ENCODE measurements at places on chromosomes 11 and 22. TPM values are rescaled to one million over a fixed set of nuclear protein-coding genes. Genes with fewer than 3 reads are reported as not detected.

DNA sequence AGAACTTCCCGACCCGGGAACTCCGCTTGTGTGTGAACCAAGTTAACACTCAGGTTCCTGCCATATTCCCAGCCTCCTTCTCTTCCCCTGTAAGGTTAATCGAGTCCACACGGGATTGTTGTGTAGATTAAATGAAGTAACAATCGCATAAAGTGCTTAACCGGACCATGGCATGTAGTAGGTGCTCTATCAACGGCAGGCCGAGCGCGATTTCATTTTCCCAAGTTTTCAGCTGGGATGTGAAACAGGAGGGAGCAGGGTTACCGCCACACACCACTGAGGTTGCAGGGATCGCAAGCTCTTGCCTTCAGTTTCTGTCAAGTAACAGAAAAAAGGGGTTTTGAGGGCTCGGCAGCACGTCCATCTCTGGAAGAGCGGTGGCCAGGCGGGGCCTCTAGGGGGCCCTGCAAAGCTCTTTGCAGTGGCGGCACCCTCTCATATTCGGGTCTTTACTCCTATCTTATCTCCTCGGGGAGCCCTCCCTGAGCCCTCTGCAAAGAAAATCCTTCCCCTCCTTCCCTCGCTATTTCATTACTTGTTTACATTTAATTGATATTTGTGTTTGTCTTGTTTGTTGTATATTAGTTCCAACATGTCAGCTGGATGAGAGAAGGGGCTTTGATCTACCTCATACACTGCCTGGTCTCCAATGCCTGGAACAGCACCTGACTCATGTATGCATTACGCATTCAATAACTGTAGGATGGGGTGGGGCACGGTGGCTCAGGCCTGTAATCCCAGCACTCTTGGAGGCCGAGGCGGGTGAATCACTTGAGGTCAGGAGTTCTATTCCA lies 816 bp upstream of the PLEKHA7 start:
- no peak for DNase-seq

DNA sequence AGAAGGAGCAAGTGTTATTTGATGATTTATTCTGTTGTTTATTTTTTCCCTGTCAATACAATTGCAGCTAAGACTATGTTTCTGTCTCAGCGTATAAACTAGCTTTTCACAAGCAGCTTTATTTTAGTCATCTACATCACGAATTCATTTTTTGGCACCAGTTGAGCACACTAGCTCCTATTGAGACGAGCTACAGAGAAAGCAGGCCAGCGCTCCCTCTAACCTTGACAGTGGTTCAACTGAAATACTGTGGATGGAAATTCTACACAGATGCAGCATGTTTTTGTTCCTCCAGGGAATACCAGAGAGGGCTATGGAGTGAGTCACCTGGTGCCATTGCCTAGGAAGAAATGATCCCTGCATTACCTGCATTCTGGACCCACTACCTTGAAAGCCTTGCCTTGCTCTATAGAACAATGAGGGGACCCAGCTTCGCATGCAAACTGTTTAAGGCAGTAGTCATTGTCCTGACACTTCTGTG lies 108.2 kb upstream of the ARHGAP42 start:
- DNase-seq: no peak

DNA sequence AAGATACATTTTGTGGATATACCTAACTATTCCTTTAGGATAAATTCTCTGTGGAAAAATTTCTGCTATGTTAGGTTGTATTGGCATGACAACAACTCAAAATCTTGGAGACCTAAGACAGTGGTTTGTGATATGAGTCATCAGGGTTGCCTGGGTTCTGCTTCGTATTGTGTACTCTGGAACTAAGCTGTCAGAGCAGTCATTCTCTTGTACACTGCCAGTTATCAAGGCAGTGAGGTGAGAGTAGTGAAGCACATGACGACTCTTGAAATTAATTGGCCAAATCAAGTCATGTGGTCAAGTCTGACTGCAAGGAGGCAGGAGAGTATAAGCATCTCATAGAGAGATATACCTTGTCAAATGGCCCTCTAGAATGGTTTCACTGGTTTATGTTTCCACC lies 104.4 kb downstream of the FANCF start:
- no peak for DNase-seq

DNA sequence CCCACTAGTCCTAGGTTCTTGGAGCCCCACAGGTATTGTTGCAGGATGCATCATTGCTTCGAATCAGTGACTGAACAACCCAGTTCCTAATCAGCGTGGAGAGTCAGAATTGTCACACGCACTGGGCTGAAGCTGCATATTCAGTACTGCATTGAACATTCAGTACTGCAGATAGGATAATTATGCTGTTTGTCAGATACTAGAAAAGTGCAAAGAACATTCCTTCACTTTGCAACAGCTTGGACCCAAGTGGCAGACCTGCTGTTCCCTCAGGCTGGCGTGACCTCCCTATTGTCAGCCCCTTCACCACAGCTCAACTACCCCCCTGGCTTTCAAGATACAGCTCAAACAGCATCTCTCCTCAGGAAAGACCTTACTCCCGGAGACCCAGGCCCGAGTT lies 27.6 kb downstream of the NF2 start:
- no peak for DNase-seq

DNA sequence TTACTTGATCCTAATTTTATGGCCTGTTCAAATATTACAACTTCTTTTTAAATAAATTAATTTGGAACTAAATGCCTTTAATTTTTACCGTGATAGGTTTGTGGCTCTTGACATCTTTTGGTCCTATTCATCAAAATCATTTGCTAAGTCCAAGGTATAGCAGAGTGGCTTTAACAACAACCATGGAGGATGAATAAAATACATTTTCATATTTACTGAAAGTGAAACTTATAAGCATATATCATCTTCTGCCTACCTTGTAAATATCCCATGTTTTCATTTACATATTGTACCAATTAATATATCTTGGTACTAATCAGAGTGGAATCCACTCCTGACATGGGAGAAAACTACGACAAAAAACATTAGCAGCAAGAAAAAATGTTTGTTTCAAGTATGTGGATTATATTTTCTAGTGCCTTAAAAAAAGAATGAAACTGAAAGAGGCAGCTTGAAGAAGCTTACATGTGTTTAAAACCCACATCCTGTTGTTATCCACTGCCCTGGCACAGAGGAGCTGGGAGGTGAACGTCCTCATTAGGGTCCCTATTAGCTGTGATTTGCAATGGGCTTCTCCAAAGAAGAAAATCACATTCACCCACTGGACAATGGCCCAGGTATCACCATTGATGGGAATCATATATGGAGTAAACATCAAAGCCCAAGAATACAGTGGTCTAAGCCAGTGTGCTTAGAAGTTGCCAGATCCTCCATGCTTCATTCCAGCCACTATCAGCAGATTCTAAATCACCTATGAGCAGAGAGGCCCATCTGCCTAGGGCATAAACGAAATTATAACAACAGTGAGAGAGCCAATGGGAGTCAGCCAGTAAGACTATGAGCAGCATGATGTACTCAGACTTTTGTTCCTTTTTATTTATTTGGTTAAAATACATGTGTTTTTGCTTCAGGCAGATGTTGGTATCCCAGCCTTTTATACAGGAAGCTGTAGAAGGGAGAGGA lies 84.7 kb downstream of the MAML2 start:
- DNase-seq: no peak

DNA sequence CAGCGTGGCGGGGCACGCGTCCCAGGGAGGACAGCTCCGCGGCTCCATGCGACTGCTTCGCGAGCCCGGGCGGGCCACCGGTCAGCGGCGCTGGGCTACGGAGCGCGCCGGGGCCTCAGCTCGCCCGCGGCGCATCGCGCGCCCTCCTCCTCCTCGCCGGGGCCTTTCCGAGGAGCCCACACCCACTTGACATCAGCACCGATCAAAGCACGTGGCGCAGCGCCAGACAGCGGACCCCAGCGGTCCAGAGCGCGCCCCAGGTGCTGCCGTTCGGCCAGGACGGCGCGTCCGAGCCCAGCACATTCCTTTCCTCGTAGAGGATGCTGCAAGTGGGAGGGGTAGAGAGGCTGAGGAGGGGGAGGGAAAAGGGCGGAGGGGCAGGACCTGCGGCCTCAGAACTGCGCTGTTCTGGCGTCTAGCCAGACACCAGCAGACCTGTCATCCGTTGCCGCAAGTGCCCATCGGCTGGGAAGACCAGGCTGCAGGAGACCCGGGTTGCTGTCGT lies 88.6 kb downstream of the PLEKHA7 start:
- DNase-seq: no peak

DNA sequence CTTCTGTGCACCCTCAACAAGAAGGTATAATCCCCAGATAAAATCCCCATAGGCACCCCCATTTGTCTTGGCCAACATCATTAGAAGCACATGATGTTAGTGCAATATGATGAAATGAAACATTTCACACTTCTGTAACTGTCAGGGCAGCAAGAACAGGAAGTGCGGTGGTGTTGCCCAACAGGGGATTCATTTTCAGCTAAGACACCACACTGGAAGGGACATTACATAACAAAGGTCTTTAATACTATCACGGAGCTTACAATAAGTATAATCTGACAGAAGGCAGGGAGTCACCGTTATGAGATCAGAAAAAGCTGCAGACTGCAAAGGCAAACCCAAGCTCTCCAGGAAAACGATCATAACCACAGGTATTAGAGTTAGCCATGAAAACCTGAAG lies 2.0 kb downstream of the OR52W1 start:
- no peak for DNase-seq

DNA sequence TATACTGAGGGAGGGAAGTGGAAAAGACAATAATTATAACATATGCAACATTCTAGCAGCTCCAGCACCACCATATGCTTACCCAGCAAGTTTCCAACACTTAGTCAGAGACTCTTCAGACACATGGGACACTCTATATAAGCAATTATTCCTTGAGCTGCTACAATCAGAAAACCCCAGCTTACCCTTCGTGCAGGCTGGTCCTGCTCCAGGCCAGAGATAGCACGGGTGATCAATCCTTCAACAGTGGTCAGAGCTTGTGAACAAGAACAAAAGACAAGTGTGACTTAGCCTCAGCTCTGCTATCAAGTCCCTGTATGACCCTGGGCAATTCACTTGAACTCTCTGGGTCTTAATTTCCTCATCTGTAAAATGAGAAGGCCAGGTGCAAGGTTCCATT lies 1.5 kb downstream of the ZPR1 start:
- DNase-seq: no peak

- DNase-seq: no peak
Measured at GRCh38 chr11:125373426-125374391, 122.4 kb downstream of the FEZ1 start.

DNA sequence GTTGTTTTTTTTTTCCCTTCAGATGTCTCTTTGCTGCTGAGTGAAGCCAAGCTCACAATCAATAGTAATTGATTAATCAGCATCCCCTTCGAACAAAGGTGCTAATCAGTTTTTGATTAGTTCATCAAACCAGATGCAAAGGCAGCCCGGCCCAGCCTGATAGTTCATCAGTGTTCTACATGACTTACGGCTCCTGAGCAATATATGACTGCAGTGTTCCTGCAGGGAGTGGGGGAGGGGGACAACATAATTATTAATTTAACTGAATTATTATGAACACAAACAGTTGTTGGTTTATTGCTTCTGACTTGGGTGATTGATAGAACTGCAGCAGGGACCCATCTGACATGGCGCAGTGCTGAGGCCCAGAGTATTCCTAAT lies 315.3 kb downstream of the CADM1 start:
- no peak for DNase-seq

- no peak for DNase-seq
Measured at GRCh38 chr11:6599881-6600390, 3.5 kb downstream of the RRP8 start.

DNA sequence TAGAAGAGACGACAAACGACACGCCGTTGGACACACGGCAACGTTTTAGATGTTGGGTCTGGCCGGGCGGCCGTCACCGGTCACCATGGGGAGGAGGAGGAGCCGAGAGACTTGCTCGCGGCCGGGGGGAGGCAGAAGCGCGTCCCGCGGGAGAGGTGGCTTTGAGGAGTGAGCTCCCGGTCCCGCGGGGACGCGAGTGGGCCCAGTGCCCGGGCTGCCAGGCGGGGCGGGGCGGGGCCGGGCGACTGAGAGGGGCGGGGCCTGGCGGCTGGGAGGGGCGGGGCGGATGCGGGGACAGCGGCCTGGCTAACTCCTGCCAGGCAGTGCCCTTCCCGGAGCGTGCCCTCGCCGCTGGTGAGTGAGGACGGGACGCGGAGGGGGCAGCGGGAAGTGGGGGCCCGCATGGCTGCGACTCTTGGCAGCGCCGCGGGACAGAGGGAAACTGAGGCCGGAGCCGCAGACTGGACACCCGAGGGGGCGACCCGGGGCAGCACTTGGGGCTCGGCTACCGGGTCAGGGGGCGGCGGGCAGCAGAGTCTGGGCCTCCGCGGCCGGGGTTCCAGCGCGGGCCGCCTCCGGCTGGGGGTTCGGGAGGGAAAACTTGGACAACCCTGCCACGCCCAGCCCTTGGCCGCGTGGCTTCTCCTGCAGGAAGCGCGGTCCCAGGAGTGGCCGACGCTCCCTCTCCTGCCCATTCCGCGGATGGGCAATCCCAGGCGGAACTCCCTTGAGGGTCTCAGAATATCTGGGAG lies at the start of gene TSPO:
Gene TSPO (plus strand): TSS at position 309 of the 752 bp plus-strand sequence. CDS start 7,680 bp downstream, outside the sequence.
- peak; percentile 95 for DNase-seq

GRCh38 chr11:76010051-76010450 lies 195.0 kb downstream of the UVRAG start:
- DNase-seq: no peak

- no peak for DNase-seq
Measured at GRCh38 chr11:32366666-32367065, 68.7 kb downstream of the WT1 start.

GRCh38 chr11:102436561-102436960 lies 16.0 kb downstream of the TMEM123 start:
- DNase-seq: no peak

- DNase-seq: no peak
Measured at GRCh38 chr11:120401506-120401905, 65.3 kb downstream of the ARHGEF12 start.

GRCh38 chr11:10522276-10522675 lies 18.7 kb downstream of the RNF141 start:
- DNase-seq: no peak

DNA sequence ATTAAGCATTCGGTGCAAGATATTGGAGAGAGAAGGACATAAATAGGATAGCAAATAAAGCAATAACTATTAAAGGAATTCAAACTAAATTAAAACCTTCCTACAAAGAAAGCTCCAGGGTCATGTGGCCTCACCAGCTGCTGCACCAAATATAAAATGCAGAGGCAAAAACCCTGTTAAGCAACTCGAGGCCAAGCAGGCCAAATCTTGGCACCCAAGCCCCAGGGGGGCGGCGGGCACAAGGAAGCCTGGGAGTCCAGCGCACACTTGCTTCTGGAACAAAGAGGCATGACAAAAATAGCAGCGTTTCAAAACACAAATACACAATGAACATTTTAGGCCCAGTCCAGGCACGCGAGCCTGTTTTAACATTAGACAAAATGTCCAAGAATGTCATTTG lies 20.8 kb downstream of the KRTAP5-6 start:
- DNase-seq: peak; percentile 47

- no peak for DNase-seq
Measured at GRCh38 chr11:125990244-125990643, 44.4 kb downstream of the VSIG10L2 start.

RIMBP3C gene
- total RNA-seq: 0.26 TPM

OVOL1 gene
- total RNA-seq: not detected

CHRNA10 gene
- total RNA-seq: 1.3 TPM

NXPE4 gene
- not detected for total RNA-seq

MOGAT2 gene
- total RNA-seq: 0.32 TPM

GLYAT gene
- 6.4 TPM for total RNA-seq

PTPN5 gene
- 1.1 TPM for total RNA-seq

GGTLC3 gene
- total RNA-seq: not detected

CCDC89 gene
- total RNA-seq: 0.84 TPM

SYT9 gene
- not detected for total RNA-seq

ANO1 gene
- total RNA-seq: 5.7 TPM

SLC22A25 gene
- not detected for total RNA-seq

POGLUT3 gene
- 24.7 TPM for total RNA-seq

Data from mesenteric fat pad (tissue), 1 donor.